GM23338 (cell line): ENCODE measurements at places on chromosomes 7 and 10.

GRCh38 chr10:33955676-33956075, 621.2 kb upstream of the NRP1 start:
- no peaks in the 10 kb centered on the region for H3K4me1 ChIP-seq
- H3K36me3 ChIP-seq = no peaks in the 10 kb centered on the region
- H3K4me3 ChIP-seq = no peak overlapping the region
- H3K27me3 ChIP-seq = no peaks in the 10 kb centered on the region

- no peak for DNase-seq
- no peak overlapping the region for H3K27ac ChIP-seq
- no peaks in the 10 kb centered on the region for H3K27me3 ChIP-seq
- H3K36me3 ChIP-seq = no peaks in the 10 kb centered on the region
Observed at GRCh38 chr7:3242398-3242972, 58.6 kb upstream of the SDK1 start.

DNA sequence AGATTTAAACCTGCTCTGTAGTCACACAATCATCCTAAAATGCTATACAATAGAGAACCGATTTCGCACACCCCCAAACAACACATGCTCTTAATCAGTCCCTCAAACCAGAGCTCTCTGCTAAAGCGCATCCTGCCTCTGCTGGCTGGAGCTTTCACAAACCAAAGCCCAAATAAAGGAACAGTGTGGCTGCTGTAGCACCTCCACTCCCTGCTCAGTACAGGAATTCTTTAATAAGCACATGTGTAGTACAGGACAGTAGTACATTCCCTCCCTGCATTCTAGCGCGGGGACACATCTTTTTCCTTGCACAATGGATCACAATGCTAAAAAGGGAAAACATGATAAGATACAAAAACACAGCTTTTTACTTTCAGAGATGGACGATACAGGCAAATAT, 684.6 kb downstream of the MAGI2 start:
- no peak overlapping the region for H3K27ac ChIP-seq
- H3K4me3 ChIP-seq = peak overlapping the region; percentile 77

DNA sequence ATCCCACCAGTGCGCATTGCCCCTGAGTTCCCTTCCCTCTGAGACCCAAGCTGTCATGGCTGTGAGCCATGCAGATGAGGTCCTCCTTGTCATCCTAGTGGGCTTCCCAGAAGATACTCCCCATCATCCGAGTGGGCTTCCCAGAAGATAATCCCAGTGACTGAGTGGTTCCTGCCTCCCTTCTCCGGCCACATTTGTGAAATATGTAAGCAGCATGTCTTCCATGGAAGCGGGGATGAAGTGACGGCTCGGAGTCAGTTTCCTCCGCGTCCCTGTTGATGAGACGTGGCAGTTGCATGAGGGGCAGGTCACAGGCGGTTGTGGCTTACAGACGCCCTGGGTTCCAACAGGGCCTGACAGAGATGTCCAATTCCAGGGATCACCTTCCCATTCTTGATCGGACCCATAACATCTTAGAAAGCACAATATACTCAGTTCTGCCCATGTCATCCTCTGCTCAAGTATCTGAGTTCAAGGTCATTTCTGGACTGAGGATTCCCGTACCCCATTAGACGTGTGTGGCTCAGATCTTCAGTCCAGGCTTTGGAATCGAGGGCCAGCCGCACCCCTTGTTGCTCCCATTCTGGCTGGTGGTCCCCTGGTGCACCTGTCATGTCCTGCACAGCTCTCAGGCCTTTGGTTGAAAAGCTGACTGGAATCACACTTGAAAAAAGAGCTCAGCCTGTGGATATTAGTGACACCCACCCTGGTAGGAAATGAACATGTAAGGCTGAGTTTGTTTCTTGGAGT, 166.9 kb downstream of the PTPRN2 start:
- no peak overlapping the region for H3K27ac ChIP-seq
- H3K27me3 ChIP-seq = no peaks in the 10 kb centered on the region
- no peak for DNase-seq

- H3K27me3 ChIP-seq = no peaks in the 10 kb centered on the region
- peaks cover 4% of the 10 kb centered on the region for H3K4me1 ChIP-seq
- no peaks in the 10 kb centered on the region for H3K36me3 ChIP-seq
- H3K4me3 ChIP-seq = no peak overlapping the region
- DNase-seq = no peak
Observed at GRCh38 chr10:59072038-59072437, 104.4 kb upstream of the PHYHIPL start.
